ENCODE measurements at places on chromosomes 6 and 20.

- no peak for DNase-seq
These were observed 62.9 kb downstream of the EFHC1 start for GRCh38 chr6:52482903-52483670.

DNA sequence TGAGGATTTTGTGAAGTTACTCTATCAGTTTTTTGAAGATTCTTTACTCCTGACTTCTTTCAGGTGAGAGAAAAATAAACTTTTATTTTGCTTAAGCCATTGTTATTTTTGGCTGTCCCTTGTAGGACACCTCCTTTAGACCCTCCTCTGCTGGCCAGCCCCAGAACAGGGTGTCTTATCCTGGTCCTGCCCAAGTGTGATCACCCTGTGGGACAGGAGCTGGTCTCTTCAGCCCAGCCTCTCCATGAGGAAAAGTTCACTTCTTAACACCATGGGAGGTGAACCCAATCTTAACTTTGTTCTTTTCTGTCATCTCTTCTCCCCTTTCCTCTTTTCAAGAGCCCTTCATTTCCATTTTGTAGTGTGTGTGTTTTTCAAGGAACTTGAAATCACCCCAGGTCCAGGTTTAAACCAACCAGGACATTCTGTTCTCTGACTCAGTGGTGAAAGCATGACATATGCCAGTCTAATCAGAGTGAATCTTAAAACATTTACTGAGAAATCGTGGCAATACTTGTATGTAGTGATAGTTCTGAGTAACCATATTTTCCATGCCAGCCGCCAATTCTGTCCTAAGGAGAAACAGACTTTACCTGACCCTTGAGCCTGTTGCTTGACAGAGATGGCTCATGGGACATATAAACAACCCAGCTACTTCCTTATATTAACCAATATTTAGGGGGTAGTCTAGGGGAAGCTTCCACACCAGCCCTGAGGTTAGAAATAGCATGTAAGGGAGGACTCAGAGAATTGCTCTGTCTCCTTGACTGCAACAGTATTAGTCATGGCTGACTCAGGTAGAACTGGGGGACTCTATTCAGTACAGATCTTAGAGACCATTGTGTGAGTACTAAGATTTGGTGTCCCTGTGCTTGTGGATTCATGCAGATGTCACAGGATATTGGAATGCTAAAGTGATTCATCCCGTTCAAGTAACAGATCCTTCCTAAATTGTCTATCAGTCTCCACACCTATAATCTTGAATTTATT, 48.8 kb downstream of the FLRT3 start:
- DNase-seq: no peak

DNA sequence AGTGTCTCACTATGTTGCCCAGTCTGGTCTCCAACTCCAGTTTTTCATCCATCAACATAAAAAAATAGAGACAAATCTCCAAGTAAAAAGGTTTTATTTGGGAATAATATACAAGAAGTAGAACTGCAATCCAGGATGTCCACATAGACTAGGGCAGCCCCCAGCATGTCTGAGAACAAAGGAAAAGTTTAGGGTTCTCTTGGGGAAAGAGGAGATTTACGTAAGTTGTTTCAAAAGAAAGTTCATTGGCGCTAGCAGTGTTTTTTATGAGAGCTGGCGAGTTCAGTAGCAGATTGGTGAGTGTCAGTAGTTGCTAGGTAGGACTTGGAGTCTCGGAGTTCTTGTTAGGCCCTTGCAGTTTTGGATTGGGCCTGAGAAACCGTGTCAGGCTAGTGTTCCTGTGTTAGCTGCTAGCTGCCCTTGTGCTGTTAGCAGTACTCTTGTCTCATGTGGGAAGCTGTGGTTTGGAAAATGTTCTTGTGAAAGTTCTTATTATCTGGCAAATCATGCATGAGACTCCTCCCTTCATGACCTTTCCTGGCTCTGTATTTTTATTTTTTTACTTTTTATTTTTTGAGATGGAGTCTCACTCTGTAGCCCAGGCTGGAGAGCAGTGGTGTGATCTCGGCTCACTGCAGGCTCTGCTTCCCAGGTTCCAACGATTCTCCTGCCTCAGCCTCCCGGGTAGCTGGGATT, 24.7 kb downstream of the TTLL9 start:
- no peak for DNase-seq

GRCh38 chr6:106199331-106199730, 113.2 kb downstream of the PRDM1 start:
- DNase-seq: no peak

DNA sequence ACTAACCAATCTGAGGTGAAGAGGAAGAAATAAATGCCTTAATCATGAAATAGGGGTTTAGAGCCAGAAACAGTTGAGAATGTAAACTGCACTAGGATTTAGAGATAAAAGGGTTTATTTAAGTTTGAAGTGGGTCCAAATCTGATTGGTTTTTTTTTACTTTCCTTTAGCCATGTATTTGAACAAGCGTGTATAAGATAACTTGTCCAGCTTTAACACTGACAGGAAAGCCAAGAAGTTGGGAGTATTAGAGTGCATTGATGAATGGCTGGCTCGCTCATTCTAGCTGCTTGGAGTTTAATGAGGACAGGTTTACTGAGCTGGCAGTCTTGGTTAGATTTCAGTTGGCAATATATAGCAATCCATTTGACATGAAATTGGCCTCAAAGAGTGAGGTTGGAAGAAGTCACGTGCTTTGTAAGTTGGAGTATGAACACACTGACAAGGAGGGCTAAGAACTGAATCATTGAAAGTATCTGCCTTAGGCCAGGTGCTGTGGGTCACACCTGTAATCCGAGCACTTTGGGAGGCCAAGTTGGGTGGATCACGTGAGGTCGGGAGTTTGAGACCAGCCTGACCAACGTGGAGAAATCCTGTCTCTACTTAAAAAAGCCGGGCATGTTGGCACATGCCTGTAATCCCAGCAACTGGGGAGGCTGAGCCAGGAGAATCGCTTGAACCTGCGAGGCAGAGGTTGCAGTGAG, 13.7 kb downstream of the SRSF3 start:
- DNase-seq: no peak

- no peak for DNase-seq
These were observed 76.4 kb downstream of the EYA2 start for GRCh38 chr20:46970937-46971630.

DNA sequence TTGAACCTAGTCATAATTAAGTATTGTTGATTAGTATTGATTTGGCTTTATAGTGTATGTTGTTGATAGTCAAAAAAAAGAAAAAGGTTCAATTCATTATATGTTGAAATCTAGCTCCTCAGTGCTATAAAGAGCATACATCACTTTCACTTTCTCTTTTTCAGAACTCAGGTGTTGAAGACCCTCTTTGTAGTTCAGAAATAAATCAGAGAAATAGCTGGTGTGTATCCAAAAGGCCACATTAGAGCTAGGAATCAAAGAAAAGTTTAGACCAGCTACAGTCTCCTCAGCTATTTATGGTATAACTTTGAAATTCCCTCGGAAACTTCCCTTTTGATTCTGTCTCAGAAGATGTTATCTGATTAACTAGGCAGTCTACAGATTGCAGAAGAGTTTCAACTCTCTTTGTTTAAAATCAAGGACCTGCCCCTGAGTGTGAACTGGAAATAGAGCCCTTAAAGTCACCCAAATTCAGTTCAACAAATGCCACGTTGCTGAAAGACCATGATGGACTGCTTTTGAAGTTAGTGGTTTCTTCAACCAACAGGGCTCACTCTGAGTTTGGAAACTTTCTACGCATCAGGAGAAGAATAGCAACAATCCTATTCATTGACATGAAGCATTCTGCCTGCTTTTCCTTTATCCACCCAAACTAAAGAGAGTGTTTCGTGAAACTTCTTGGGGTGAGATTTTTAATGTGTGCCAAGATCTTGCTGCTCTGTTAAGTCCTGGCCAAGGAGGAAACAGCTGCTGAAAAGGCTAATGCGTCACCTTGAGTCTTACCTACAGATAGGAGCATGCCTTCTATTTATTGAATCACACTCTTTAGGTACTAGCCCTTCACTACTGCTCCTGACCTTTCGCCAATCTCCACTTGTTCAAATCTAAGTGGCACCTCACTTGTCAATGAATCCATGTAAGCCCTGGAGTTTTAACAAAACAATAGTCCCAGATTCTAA, 111.7 kb downstream of the TNFRSF21 start:
- DNase-seq: no peak

GRCh38 chr6:56223995-56224394, 23.4 kb downstream of the COL21A1 start:
- no peak for DNase-seq

DNA sequence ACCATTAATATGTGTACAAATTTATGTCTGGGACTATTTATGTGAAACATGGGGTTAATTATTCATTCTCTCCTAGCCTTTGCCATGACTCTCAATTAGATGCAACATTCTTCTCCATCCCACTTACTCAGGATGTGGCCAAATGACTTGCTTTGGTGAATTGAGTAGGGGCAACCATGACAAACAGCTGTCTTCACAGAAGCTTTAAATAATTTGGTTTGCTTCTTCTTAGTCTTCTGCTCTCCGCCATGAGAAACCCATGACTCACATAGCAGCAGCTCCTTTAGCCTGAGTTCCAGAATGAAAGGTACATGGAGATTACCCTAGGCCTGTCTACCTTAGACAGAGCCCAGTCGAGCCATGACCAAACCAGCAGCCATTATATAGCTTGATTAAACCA, 74.7 kb downstream of the FRK start:
- DNase-seq: no peak

DNA sequence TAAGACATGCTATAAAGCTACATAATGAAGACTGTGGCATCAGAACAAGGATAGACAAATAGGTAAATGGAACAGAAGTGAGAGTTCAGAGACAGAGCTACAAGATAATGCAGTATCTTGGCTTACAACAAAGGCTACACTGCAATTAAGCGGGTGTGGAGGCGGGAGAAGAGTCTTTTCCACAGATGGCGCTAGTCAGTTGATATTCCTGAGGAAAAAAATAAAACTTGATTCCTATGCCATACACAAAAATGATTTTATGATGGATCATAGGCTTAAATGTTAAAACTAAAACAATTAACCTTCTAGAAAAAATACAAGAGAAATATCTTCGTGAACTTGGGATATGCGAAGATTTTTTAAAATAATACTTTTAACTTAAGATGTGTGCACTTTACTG, 31.0 kb downstream of the RIN2 start:
- no peak for DNase-seq

DNA sequence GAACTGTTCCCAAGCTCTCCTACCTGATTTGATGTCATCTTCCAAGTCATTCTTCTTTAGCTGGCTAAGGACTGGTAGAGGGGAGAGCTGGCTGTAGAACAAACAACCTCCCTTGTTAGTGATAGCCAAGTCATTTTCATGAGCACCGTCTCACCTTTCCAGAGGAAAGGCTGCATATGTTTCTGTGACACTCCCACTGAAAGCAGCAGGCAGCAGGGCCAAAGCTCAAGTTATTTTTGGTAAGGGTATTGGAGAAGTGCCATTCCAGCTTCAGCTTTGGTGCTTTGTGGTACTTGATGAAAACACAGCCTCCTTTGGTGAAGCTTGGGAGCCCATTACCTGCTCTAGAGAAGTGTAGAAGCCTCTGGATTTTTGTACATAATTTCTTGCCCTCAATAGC, 5.4 kb upstream of the DOK5 start:
- no peak for DNase-seq

GRCh38 chr6:157045831-157046454, 268.8 kb downstream of the ARID1B start:
- DNase-seq: no peak

DNA sequence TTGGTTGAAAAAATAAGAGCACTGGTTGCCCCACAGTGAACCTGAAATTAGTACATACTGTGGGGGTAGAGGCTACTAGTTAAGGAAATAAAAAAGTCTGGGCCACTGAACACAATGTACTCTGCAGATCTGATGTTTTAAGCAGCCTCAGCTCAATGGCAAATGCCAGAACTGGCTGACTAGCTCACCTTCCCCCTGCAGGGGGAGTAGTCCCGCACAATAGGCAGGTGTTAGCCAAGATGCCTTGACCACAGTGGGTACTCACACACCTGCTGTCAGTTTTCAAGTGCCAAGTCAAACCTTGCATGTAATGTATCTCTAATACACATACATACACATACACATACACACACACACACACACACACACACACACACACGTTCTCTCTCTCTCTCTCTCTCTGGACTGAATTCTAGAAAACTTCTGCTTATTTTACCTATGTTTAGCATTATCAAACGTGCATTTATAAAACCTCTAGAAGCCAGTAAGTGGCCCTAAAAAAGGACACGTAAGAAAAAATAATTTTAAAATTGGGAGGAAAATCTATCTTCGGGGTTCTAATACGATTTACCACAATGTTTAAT, 36.1 kb downstream of the GMDS start:
- DNase-seq: no peak

- DNase-seq: no peak
These were observed 72.4 kb downstream of the ADTRP start for GRCh38 chr6:11706171-11706570.

GRCh38 chr6:132259070-132259469, 142.2 kb downstream of the MOXD1 start:
- no peak for DNase-seq

GRCh38 chr20:1472556-1473245, 6.1 kb upstream of the NSFL1C start:
- DNase-seq: no peak

DNA sequence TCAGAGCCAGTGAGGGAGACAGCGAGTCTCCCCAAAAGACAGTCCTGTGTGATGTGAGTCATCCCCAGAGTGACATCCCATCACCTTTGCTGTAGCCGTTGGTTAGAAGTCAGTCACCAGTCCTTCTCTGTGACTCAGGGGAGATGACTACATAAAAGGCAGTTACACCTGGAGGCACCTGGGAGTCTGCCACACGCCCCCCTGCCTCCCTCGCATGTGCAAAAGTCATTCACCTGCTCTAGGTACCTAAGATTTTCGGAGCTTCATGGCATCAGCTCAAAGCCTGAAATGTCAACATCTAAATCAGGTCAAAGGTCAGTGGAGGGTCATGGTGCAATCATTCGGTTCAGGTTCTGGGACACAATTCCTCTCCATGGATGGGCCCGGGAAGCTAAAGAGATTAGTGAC, 50.3 kb downstream of the PRR18 start:
- DNase-seq: peak; percentile 29

- no peak for DNase-seq
These were observed 136.2 kb downstream of the ERMARD start for GRCh38 chr6:169887529-169888140.

GRCh38 chr6:102742754-102743356, 1349.3 kb downstream of the GRIK2 start:
- no peak for DNase-seq

- no peak for DNase-seq
These were observed 66.5 kb downstream of the ESF1 start for GRCh38 chr20:13718171-13718570.
